ENCODE measurements at places on chromosomes 12 and 14.
A peak's percentile ranks its signal among the peaks of the same experiment; 100 is the strongest.

DNA sequence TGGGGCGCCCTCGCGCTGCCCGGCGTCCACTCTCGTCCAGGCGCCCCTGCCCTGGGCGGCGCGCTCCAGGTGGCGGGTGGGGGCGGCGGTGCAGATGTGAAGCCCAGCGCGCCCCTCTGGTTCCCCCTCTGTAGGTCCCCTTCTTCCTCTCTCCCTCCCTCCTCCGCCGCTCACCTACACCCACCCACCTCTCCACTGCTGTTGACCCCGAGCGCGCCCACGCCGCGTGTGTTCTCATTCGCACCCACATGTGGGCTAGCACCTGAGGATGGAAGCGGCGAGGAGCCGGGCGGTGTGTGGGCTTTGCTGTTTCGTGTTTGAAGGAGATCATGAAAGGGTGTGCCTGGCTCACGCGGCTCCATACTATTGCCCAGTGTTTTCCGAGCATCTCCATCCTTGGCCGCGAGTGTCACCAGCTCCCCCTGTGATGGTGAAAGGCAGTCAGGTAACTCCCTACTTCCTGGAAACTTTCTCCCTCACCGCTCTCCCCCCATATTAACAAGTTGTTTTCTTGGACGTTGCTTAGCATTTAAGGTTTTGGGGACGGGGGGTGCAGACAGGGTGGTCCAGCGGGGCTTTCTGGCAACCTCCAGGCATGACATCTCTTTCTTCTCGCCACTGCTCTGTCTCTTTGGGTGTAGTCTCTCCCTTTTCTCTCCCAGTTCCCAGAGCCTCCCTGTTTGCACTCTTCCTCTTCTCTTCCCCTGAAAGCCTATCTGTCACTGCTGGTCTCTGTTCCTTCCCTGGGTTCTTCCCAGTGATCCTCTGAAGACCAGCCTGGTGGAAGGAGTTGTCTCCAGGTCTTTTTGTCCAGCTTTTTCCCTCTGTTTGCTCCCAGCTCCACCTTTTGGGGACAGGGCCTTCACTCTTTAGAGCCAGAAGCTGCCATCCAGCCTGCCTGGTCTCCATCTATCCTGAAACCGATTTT lies 1.6 kb downstream of the CACNA1C start:
- peak; percentile 73 for DNase-seq

- no peak for DNase-seq
Measured at GRCh38 chr12:85273381-85274314, 6.4 kb upstream of the ALX1 start.

DNA sequence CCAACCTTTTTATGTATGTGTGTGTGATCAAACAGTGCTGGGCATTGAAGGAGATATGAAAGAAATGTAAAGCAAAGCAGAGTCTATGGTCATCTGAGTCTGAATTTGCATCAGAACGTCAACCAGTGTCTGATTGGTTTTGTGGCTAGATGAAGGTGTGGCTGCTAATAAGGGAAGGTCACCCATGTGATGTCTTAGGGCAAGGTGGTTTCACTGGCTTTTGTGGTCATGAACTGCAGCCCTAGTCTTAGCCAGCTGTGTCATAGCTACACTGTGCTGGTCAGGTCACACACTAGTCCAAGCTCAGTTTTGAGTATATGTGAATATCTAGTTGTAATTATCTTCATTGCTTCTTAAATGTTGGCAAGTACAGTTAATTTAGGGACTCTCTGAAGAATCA lies 105.8 kb downstream of the TGFB3 start:
- DNase-seq, result no peak

GRCh38 chr12:52391618-52392002 lies 6.2 kb upstream of the KRT84 start:
- DNase-seq, result peak; percentile 26

DNA sequence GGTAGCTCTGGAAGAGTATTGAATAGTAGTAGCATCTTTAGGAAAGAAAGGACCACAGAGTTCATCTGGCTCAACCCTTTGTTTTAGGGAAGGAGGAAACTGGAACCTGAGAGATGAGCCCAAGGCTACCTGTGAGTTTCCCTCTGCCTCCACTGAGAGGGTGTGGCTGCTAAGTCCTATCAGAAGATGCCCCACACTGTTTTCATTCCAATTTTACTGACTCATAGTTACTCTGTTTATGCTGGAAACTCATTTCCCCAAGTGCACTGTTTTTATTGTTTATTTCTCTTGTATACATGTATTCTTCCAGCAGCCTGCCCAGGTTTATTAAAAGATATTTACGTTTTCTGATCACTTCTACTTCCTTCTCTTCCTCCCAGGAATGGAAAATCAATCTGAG lies 127.4 kb upstream of the ARHGAP5 start:
- DNase-seq, result no peak
